ENCODE measurements at places on chromosomes 5 and 9.

DNA sequence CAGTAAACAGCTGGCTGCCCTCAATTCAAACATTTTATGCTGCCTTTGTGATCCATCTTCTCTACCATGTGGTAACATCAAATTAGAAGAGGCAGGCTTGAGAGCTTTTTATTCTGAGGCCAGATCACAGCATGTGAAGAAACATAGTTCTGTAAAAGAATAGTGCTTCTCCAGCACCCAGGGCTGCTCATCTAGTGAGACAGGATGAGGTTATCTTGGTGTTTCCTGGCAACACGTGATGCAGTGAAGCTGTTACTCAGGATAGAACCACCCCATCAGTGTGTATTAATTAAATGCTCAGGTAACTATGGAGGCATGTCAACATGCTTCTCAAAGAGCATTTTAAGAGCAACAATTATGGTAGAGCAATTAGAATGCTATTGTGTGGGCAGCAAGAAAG lies 400.5 kb upstream of the ACO1 start:
- no peak for DNase-seq

- DNase-seq: no peak
Measured at GRCh38 chr5:159198063-159199036, 11.0 kb downstream of the RNF145 start.

DNA sequence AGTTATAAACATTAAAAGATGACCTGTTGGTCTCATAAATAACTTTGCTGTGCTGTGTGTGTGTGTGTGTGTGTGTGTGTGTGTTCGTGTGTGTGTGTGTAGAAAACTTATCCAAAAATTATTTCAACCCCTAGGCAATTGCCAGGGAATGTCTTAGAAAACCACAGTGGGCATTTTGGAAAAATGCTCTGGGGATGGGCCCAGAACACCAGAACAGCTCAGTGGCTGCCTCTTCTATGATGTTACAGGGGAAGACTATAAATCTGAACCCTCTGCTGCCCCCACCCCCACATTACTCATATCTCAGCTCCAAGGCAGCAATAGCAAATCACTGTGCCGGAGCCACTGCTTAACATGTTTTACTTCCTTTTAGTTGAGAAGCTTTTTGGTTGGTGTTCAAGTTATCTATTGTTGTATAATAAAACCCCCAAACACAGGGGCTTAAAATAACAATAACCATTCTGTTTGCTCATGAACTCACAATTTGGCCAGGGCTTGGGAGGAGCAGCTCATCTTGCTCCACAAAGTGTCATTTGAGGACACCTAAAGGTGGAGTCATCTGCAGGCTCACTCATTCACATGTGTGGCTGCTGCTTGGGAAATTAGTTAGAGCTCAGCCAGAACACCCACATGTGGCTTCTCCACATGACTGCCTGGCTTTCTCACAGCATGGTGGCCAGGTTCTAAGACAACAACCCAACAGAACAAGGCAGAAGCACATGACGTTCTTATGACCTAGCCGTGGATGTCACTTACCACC lies 40.4 kb downstream of the ACTBL2 start:
- no peak for DNase-seq

GRCh38 chr5:108747111-108747773 lies 455 bp upstream of the FER start:
- no peak for DNase-seq

DNA sequence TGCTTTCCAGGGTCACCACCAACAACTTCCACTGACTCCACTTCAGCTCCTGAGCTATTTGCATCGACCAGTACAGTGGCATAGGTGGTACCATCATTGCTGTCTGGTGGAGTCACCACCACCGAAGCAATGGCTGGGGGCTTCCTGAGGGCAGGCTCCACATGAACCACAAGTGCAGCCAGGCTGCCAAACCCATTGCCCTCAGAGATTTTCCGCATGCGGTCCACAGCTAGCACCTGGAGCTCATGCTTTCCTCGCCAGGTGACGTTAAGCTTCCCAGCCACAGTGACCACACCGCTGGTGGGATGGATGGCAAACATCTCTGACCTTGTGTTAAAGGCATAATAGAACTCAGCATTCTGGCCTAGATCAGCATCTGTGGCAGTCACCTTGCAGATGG lies 23.1 kb downstream of the FAT2 start:
- no peak for DNase-seq

- no peak for DNase-seq
Measured at GRCh38 chr9:133916159-133916541, 76.0 kb downstream of the VAV2 start.

- DNase-seq: no peak
Measured at GRCh38 chr9:68541568-68541967, 885 bp upstream of the TMEM252 start.

DNA sequence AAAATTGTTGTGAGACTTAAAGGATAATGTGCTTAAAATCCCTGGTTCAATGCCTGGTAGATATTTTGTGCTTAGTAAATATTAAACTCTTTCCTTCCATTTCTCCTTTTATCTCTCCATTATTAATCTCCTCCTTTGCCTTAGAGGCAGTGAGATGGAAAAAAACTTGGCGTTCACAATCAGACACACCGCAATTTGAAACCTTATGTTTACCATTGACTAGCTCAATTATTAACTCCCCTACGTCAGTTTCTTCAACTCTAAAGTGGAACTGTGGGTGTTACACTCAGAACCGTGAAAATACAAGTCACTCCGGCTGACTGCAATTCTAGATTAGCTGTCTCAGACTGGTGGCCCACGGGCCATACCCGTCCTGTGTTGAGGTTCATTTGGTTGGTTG lies 327.2 kb downstream of the DEPDC1B start:
- DNase-seq: no peak

DNA sequence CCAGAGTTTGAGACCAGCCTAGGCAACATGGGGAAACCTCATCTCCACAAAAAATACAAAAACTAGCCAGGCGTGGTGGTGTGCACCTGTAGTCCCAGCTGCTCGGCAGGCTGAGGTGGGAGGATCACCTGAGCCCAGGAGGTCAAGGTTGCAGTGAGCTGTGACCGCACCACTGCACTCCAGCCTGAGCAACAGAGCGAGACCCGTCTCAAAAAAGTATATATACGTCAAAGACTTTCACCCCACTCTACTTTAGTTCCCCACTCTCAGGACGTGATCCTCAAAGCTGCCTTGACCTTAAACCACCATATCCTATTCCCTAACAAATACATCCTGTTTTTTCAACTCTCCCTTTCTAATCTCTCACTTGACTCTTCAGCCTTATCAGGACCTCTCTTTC lies 41.0 kb downstream of the PCDHGC5 start:
- no peak for DNase-seq

- no peak for DNase-seq
Measured at GRCh38 chr9:95268681-95269080, 48.8 kb downstream of the FANCC start.

GRCh38 chr9:104835161-104835560 lies 71.2 kb downstream of the NIPSNAP3B start:
- DNase-seq: no peak

DNA sequence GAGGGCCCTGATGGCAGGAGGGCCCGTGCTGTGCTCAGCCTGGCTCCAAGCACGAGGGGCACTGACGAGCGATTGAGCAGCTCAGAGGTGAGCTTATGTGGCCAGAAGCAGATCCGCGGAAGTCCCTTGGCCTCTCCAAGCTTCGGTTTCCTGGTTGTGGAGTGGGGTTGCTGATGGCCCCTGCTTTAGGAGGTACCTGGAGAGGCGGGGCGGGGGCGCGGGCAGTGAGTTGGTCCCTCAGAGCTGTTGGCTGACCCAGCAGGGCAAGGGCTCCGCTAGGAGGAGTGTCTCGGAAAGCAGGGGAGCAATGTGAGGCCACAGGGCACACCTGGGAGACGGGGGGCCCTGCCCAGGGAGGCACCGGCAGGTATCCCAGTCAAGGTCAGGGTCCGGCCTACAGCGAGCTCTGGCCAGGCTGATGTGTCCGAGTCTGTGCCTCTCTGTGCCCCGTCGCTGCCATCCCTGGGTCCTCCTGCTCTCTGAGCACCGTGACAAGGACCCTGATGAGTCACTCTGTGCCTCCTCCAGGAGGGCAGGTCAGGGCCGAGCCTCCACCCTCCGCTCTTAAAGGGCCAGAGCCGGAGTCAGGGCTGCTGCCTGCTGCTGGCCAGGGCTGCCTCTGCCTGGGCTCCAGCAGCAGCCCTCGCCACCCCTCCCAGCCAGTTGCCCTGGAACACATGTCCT lies 14.8 kb downstream of the NCS1 start:
- no peak for DNase-seq
